Fibroblast of pulmonary artery (primary cell): ENCODE measurements at places on chromosomes 5 and 9.

DNA sequence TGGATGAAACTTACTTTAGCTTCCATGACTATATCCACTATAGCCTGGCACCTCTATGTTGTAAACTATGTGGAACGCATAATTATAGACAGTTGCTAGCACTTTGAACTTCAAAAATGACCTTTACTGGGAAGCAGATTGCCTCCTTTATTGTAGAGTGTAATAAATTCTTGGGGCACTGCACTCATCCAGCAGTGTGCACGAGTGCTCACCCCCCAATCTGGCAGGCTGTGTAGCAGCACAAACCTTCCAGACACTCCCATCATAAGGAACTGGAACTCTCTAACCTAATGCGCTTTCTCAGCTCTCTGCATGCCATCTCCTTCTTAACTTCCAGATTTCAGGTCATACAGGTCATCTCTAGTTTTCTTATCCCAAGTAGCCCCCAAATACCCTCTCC lies 1.5 kb upstream of the PDE6A start:
- no peak for DNase-seq

DNA sequence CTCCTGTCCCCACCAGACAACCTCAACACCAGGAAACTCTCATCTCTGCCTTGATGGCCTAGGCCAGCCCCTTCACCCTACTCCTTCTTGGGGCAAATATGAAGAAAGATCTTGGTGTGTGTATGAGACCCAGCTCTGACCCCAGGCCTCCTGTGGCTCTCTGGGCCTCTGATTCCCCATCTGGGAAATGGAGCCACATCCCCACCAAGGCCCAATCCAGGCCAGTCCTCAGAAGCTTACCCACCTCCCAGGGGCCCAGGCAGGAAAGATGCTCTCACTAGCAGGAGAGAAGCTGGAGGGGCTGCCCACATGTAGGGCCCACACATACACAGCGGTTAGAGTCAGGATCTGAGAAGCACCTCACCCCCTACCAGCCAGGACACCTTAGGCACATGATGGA lies 38.9 kb downstream of the BICD2 start:
- no peak for DNase-seq

- DNase-seq, result peak; percentile 43
These were observed 52.5 kb upstream of the CDKN2AIPNL start for GRCh38 chr5:134463991-134464760.

DNA sequence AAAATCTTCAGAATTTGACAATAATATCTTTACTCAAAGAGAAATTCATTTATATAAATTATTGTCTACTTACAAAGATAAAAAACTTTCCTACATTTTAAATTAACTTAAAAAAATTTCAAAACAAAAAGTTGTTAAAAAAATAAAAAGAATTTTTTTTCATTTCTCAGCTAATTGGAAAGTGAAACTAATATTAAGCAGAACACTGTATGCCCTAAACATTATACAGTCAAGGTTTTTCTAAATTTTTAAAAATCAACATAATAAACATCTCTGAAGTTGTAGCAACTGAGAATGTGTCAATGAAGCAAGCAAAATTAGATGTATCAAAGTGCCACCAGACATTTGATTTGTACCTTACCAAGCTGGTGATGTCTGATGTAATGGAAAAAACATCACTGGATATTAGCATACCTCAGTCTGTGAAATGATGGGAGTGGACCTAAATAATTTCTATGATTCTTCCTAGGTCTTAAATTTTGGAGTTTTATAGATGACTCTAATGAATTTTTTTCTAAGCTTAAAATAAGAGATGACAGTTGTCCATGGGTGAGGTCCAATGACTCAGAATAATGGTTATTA lies 290.1 kb downstream of the ADAMTS6 start:
- peak; percentile 51 for DNase-seq

DNA sequence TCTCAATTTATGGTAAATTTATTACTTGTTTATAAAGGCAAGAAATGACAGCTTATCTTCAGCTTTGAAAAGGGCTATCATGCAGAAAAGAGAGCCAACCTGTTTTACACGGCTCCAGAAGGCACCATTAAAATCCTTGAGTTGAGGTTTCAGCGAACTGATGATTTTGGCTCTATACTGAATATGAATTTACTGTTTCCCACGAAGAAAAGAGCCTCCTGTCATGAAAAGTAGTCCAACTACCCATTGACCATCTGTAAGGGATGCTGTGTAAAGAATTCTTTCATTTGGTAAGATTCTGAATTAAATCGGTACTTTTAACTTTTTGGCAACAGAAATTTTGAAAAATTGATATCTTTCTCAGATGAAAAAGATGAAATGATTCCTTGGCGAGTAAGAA lies 657.6 kb upstream of the ZNF608 start:
- no peak for DNase-seq

DNA sequence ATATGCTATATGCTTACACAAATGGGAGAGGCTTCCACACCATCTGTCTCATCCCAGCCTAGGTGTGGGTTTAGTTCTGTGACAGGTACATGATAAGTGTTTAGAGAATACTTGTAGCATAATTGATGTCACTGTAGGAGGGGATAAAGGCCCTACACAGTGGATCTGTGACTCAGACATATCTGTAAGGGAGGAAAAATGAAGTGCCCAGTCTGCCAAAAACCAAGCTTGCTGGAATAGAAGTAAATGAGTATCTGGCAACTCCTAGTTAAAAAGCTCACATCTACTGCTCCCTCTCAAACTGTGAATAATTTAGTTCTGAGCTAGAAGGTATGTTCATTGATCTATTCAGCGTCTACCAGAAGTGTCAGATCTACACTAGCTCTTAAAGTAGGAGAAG lies 38.9 kb upstream of the FAM174A start:
- no peak for DNase-seq

GRCh38 chr9:102038006-102038405 lies 299.6 kb upstream of the GRIN3A start:
- DNase-seq, result no peak

DNA sequence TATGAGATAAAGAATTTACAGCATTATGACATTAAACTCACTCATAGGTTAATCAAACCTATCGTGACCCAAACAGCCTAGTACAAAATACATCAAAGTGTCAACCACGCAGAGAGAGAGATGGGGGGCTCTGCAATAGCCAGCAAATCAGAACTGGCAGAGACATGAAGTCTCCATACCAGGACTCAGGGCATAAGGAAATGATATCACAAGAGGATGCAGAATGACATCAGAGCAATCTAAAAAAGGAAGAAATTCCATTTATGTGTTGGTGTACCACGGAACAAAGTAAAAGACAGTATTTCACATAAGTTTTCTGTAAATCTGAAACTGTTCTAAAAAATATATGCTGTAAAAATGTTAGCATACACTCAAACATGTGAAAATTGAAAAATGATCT lies 24.6 kb downstream of the BICD2 start:
- DNase-seq, result peak; percentile 60

DNA sequence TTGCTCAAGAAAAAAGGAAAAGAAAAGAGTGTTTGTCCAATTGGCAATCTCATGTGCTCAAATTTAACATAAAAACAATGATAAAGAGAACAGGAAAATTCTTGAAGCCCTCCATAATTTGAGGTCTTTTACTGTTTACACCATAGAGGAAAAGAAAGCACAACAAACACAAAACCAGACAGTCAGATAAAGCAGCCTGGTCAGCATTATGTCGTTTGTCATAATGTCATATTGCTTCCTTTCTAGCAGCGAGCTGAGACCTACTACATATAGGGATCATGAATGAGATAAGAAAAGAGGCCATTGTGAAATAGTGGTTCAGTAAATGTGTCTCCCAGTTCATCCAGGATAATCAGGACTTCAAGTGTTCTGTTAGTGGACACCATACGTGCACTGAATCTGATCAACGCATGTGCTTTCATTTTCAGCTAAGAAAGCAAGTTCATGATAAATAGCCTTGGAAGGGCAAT lies 64.7 kb upstream of the SELENOP start:
- DNase-seq, result peak; percentile 16

DNA sequence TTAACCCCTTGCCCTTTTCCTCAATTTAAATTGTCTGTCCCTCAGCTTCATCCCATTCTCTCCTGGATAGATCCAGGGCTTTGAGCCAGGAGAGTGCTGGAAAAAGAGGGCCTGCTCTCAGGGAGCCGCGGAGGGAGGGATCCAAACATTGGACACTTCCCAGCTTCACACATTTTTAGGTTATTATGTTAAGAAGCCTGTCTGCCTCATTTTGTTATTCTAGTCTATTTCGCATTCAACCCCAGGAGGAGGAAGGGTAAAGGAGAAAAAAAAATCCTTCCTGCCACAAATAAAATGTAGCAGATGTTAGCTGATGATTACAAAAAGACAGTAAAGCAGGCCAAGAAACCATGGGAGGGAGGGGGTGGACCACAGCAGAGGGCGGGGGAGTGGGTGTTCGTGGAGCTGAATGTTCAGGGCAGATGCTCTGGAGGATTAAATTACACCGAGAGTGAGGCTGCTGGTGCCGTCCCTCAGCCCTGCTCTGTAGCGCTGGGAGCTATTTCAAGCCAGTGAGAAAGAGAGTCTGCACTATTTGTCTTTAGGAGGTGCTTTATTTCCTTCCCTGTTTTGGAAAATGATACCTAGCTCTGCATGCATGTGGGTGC lies 60.6 kb upstream of the ZFR start:
- peak; percentile 93 for DNase-seq

DNA sequence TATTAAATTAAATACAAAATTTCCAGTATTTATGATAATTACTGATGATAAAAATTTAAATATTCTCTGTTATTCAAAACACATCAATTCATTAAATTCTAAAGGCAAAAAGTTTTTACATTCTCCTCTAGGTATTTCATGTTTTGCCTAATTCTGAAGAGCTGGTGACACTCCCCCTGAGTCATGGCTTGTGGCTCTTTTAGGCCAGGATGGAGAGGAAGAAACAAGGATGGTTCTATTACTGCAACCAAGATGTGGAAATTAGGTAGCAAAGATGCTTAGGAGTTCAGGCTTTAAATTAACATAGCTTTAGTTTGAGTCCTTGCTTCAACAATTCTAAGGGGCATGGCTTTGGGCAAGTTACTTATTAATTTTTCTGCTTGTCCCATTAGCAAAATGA lies 1295.8 kb downstream of the EFNA5 start:
- no peak for DNase-seq

DNA sequence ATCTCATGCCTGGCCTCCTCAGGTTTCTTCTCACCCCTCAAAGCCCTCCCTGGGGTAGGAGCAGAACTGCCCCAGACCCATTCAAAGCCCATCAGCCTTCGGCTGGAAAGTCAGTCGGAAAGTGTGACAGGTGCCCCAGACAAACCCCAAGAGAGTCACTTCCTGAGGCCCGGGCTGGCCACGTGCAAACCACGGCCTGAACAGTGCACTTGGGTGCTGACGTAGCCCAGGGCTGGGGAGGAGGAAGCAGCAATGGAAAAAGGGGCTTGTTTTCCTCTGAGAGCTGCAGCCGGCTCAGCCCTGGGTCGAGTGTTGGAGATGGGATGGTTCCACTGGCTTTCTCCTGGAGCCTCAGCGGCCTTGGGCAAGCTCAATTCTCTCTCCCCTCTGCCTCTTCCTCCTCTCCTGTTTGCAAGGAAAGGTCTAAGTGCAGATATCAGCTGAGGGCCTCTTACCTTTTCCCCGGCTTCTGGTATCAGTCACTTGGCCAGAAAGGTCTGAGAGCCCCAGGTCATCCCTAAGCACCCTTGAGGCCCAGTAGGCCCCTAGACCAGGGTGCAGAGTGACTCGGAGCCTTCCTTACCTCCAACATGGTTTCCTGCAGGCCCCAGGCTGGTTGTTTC lies 5.9 kb upstream of the EGR1 start:
- no peak for DNase-seq

GRCh38 chr5:9545992-9546851 lies at the start of gene SEMA5A:
TSS of gene SEMA5A (minus strand) at chr5:9546075. CDS start at chr5:9379946, 166,129 bp downstream.
- peak; percentile 64 for DNase-seq

- no peak for DNase-seq
These were observed 85.2 kb upstream of the SMIM23 start for GRCh38 chr5:171700318-171700912.

DNA sequence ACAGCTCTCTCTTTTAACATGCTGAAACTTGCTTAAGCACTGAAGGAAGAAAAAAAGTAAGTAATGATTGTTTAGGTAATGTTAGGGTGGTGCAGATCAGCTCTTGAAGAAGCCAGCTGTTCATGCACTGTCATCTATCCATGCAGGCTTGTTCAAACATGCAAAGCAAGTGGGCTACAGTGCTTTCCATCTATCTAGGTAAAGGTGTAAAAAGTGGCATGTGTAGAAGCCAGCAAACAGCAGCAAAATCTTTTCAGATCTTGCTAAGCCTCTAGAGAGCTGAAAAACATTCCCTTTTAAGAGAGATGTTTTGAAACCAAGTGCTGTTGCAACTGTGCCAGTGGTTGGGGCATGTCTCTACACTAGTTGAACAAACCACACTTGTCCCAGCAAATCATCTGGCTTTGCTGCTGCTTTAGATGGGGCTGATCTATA lies 214.4 kb downstream of the EFNA5 start:
- DNase-seq, result no peak

- peak; percentile 32 for DNase-seq
These were observed 296 bp downstream of the ZSWIM6 start for GRCh38 chr5:61332358-61332749.

GRCh38 chr5:128870373-128870772 lies 94.9 kb upstream of the SLC27A6 start:
- no peak for DNase-seq

DNA sequence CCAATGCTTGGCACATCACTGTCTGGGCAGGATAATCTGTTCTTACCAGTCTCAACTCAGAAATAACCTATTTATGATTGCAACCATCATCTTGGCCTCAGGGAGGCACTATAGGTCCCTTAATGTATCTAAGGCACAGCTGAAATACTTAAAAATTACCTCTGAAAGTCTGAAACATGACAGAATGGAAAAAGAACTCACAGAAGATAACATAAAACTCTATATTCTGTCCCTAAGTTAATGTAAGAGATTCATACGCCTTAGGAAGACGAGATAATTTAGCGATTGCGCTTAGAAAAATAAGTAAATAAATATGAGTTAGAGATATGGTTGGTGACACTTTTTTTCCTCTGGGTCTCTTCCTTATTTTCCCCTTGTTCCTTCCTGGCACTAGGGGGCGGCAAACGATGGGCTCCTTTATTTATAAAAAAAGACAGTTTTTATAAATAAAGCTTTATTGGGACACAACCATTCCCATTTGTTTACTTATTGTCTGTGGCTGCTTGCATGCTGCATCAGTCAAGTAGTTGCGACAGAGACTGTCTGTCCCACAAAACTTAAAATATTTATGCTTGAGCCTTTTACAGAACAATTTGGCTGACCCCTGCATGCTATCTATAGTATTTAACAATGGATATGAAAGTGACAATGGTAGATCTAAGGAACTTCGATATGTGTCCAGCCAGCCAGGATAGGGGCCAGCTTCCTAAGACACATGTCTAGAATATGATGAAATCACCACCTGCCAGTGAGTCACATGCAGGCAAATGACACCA lies 79.6 kb downstream of the PDE4D start:
- DNase-seq, result peak; percentile 84

- peak; percentile 33 for DNase-seq
These were observed 62.4 kb upstream of the FSD1L start for GRCh38 chr9:105385381-105385985.

DNA sequence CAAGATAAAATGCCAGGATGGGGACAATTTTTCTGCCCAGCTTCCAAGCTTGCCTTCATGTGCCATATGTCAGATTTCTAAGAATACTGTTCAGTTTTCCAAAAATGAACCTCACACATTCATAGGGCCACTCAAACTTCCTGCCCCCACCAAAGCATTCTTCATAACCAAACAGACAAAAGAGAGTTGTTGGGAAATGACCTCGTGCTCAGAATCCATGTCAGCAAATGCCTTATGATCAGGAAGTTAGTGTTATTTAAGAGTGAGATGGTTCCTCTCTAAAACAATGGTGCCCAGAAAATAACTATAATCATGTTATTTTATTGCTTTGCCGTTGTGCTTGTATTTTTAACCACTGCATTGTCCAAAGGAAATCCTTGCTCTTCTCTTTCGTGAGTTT lies 208.2 kb downstream of the ZNF608 start:
- DNase-seq, result peak; percentile 59

GRCh38 chr9:32701321-32702022 lies 66.0 kb upstream of the TAF1L start:
- DNase-seq, result peak; percentile 25
